ENCODE measurements at places on chromosomes 16 and 17. TPM values are rescaled to one million over a fixed set of nuclear protein-coding genes. Genes with fewer than 3 reads are reported as not detected.

DNA sequence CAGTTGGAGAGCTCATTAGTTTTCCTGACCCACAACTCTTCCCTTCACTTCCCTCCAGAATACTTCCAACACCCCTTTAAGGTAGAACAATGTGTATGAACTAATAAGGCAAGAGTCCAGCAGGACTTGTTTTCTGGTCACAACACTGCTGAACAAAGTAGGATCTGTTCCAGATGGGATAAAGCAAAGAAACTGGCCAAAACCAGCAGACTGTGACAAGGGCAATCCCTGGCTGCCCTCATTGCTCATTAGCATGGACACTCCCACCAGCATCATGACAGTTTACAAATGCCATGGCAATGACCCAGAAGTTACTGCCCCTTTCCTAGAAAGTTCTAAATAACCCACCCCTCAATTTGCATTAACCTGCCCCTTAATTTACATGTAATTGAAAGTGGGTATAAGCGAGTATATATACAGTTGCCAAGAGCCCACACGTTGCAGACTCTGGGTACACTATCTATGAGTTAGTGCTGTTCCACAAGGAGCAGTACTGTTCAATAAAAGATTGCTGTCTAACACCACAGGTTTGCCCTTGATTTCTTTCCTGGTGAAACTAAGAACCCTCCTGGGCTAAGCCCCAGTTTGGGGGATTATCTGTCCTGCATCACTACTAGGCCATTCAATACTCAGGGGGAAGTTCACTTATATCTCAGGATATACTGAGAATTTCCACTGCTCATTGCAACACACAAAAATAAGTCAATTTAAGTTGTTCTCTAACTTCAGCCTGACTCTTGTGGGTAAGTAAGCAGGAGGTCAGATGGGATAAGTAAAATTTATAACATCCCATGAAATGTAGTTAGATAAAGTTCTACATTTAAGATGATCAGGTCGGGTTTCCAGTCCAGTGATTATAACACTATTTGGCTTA, 82.3 kb downstream of the SSH2 start:
- DNase-seq, result no peak

HBA2 gene
- total RNA-seq, result not detected

GRCh38 chr17:31272803-31273202, 24.2 kb downstream of the OMG start:
- no peak for DNase-seq

GRCh38 chr17:26792486-26792885, 501.4 kb upstream of the WSB1 start:
- no peak for DNase-seq

- peak; percentile 55 for DNase-seq
These were observed 85.5 kb upstream of the DOC2B start for GRCh38 chr17:266701-267667.

GRCh38 chr16:59759296-59759695, 1025.2 kb upstream of the GOT2 start:
- no peak for DNase-seq

GRCh38 chr16:24685539-24686432, 43.7 kb upstream of the TNRC6A start:
- DNase-seq, result peak; percentile 71

CCL18 gene
- 0.60 TPM for total RNA-seq

ADCY7 gene
- total RNA-seq, result 16.8 TPM

TNFRSF17 gene
- total RNA-seq, result not detected

DNA sequence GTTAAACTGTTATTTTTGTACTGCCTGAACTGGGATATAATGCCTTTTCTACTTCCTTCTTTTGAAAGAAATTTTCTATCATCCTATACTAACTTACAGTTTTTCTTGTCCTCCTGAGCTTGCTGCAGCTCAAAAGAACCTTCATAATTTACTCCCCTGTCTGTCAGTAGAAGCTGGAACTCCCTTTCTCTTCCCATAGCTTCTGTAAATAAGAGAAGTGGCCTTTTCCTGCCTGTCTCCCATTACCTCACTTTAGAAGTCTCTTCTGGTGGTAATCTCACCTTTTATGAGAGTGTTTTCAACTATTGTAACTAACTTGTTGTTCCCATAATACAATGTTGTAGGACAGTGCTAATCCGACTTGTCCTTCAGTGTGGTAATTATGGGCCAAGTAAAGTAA, 246.7 kb upstream of the TBX2 start:
- no peak for DNase-seq

TGFB1I1 gene
- total RNA-seq, result 25.6 TPM

- DNase-seq, result no peak
These were observed 4.9 kb downstream of the GIT1 start for GRCh38 chr17:29584452-29585079.

MSLN gene
- total RNA-seq, result 0.81 TPM

DNA sequence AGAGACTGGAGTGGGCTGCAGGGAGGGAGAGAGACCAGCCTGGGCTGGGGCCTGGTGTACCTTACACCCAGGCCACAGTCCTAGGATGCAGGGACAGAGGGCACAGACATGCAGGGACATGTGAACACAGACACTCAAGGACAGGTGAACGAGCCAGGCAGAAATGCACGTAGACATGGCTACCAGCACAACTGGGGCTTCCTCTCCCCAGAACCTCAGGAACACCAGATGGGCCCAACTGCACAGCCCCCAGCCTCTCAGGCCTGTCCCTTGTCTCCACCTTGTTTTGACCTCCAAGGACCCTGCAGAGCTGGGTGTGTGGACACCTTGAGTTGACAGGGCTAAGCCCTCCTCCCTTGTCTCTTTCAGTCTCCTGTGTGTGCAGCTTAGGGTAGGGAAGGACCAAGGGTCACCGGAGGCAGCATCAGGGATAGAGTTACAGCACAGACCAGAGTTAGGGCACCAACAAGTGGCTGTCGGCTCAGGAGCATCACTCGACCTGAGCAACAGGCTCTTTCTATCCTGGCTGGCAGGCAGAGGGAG, 9.2 kb downstream of the SEZ6 start:
- no peak for DNase-seq
